ENCODE measurements at places on chromosomes 1 and 21. TPM values are rescaled to one million over a fixed set of nuclear protein-coding genes. Genes with fewer than 3 reads are reported as not detected.
A peak's percentile ranks its signal among the peaks of the same experiment; 100 is the strongest.

DNA sequence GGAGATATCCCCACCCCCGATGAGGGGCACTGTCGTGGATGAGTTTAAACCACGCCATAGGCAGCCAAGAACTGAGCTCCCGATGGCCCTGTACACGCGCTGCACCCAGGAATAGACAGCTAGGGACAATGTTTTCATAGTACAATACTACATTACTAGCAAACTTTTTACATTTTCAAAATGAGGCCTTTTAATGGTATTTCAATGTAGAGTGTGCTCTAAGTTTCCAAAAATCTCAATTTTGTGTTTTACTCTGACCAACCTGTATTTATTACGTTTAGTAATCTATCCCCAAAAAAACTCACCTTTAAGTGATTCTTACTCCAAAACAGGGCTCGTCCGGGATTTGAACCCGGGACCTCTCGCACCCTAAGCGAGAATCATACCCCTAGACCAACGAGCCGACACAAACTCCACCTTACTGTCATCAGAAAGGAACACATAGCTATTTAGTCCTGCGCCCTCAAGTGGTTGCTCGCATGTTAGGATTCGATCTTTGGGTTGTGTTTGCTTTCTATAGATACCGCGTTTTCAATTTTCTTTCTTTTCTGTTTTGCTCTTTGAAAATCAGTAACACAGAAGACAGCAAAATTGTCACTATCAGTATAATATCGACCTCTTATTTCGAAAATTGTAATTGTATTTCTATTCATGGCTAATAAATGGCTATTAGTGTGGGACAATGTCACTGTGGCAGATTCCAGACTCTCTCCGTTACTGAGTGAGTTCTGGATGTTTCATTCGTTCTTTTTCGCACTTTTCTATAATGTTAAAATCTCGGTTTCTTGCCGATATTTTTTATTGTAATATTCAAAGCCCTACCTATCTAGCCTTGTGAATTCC lies 6.4 kb upstream of the MPZL1 start:
- DNase-seq = no peak
- H3K4me1 ChIP-seq = peaks cover 10% of the 10 kb centered on the region
- H3K36me3 ChIP-seq = no peaks in the 10 kb centered on the region
- no peaks in the 10 kb centered on the region for H3K27me3 ChIP-seq
- peak overlapping the region; percentile 88 for H3K27ac ChIP-seq

GRCh38 chr21:45478115-45478801 lies 64.0 kb downstream of the SLC19A1 start:
- H3K4me1 ChIP-seq = peaks cover 23% of the 10 kb centered on the region
- peak overlapping the region; percentile 14 for H3K4me3 ChIP-seq
- peak overlapping the region; percentile 88 for H3K27ac ChIP-seq
- peaks cover 21% of the 10 kb centered on the region for H3K36me3 ChIP-seq
- H3K27me3 ChIP-seq = no peaks in the 10 kb centered on the region
- DNase-seq = peak; percentile 13

Gene SELP
- total RNA-seq = not detected

Gene LDLRAD1
- total RNA-seq = not detected

Gene BLACAT1
- not detected for total RNA-seq

DNA sequence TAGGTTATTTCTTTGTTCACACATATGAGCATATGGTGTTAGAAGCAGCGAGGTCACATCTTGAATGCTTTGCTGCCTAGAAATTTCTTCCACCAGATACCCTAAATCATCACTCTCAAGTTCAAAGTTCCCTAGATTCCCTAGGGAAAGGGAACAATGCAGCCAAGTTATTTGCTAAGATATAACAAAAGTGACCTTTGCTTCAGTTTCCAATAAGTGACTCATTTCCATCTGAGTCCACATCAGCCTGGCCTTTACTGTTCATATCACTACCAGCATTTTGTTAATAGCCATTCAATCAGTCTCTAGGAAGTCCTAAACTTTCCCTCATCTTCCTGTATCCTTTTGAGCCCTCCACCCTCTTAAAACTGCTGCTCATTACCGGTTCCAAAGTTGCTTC lies 1502.5 kb downstream of the KCNT2 start:
- H3K4me1 ChIP-seq = no peaks in the 10 kb centered on the region
- H3K27ac ChIP-seq = no peak overlapping the region
- no peaks in the 10 kb centered on the region for H3K27me3 ChIP-seq
- H3K4me3 ChIP-seq = no peak overlapping the region
- DNase-seq = no peak

- no peaks in the 10 kb centered on the region for H3K36me3 ChIP-seq
- no peak for DNase-seq
- H3K27ac ChIP-seq = no peak overlapping the region
- H3K4me1 ChIP-seq = peaks cover 2% of the 10 kb centered on the region
Observed at GRCh38 chr1:74534241-74534640, 21.8 kb upstream of the LRRC53 start.

- DNase-seq = no peak
- H3K4me3 ChIP-seq = no peak overlapping the region
- H3K36me3 ChIP-seq = no peaks in the 10 kb centered on the region
Observed at GRCh38 chr21:42461185-42461520, 34.9 kb downstream of the RSPH1 start.

DNA sequence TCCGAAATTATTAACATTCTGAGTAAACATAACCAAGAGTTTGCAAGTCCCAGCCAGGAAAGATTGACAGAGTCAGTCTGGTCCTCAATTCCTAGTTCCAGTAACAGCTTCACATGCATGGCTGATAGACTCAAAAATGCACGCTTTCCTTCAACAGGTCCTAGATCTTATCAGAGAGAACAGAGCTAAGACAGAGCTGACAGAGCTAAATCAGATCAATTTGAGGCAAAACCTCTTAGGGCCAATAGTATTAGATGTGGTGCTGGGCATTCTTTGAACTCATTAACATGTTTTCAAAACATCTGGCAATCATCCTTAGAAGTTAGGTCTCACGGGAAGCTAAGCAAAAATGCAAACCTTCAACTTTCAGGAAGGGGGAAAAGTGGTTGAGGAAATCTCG lies 114.0 kb downstream of the GREM2 start:
- H3K27ac ChIP-seq = no peak overlapping the region
- H3K36me3 ChIP-seq = no peaks in the 10 kb centered on the region
- DNase-seq = no peak
- H3K4me1 ChIP-seq = peaks cover 9% of the 10 kb centered on the region
- no peaks in the 10 kb centered on the region for H3K27me3 ChIP-seq

- DNase-seq = no peak
- H3K36me3 ChIP-seq = peaks cover 1% of the 10 kb centered on the region
Observed at GRCh38 chr1:145863282-145864018, 4.6 kb upstream of the PIAS3 start.

Gene SFN
- not detected for total RNA-seq

DNA sequence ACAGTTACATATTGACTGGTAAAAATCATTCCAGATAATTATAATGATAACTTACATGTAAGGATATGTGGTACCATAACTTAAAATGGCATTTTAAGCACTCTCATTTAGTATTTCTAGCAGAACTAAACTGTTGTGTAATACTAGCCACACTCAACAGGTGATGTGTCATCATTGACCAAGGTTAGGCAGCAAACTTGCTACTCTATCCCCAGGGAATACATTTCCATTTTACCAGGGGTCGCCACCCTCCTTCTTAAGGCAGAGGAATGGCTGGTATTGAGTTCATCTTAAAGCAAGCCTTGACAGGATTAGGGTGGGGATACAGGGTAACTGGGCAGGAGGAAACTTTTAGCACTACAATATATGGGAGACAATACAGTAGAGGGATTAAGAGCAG lies 259.8 kb upstream of the CAMK1G start:
- H3K27ac ChIP-seq = no peak overlapping the region
- no peaks in the 10 kb centered on the region for H3K27me3 ChIP-seq
- H3K36me3 ChIP-seq = no peaks in the 10 kb centered on the region
- no peak for DNase-seq
- H3K4me3 ChIP-seq = no peak overlapping the region

Measured in chondrocyte (in vitro differentiated cells).